ENCODE measurements at places on chromosomes 5 and 9. TPM values are rescaled to one million over a fixed set of nuclear protein-coding genes. Genes with fewer than 3 reads are reported as not detected.

EQTN gene
- 0.45 TPM for total RNA-seq

LHX3 gene
- not detected for total RNA-seq

SPINK6 gene
- total RNA-seq, result not detected

SLC6A19 gene
- total RNA-seq, result 5.8 TPM

COL27A1 gene
- 3.7 TPM for total RNA-seq

PCDHGB6 gene
- 2.2 TPM for total RNA-seq

SLC6A18 gene
- 0.11 TPM for total RNA-seq

FAM240B gene
- not detected for total RNA-seq

- DNase-seq, result no peak
These were observed 59.3 kb downstream of the SLC22A5 start for GRCh38 chr5:132428484-132429462.

DNA sequence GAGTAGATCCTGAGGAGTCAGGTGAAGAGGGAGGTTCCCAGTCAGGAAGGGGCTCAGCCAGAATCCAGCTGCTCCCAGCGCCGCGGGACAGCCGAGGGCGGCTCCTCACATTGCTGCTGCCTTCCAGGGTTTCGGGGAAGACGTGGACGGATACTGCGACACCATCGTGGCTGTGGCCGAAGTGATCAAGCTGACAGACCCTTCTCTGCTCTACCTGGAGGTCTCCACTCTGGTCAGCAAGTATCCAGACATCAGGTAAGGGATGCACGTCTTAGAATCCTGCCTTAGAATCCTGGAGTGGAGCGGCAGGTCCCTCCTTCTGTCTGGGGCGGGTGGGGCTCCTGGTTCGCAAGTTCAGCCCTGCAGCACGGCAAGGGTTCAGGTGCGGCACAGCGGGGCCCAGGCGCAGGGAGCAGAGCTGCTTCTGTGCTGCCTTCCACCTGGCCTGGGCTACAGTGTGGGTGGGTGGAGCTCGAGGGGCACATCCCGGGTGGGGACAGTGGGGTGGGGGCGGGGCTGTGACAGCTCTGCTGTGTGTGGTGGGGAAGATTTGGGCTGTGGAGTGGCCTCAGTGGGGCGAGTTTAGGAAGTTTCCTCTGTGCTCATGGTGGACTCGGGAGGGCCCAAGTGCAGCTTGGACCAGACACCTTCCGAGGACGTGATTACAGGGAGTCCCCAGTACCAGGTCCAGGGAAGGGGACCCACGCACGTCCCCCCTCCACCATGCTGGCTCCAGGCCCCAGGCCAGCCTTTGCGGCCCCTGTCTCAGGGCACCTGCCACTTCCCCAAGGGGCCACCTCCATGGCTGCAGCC is 22.8 kb downstream of the EXOC3 start:
- no peak for DNase-seq

- no peak for DNase-seq
These were observed 53.7 kb downstream of the ZNF618 start for GRCh38 chr9:113929634-113930389.

DNA sequence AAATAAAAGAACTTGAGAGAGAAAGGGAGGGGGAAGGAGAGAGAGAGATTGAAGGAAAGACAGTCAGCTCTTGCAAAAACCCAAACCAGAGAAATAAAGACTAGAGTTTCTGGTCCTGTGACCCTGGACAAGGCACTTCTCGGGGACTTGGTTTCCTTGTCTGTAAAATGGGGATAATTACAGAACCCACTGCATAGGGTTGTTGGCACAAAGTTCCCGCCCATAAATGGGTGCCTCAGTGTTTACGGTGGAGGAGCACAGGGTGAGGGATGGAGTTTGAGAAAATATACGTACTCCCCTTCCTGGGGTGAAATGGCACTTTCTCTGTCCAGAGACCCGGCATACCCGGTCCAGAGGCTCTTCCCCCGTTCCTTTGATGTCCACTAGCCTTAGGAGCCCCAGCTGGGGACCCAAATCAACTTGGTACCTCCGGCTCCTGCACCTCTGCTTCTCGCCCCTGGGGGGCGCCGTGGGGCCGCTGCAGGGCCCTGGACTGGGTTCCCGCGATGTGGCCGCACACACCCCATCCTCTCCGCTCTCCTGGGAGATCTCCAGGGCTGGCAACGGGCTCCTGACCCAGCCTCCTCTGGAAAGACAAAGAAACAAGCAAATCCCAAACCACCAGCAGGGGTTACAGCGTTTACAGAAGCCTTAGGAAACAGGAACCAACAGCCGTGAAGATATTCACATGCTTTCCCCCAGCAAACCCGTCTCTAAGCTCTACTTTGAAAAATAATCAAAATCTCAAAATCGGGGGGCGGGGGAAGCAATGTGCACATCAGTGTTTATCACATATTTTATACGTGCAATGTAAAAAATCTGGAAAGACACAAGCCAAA is 26.3 kb downstream of the PTGES start:
- DNase-seq, result peak; percentile 49

GRCh38 chr5:68271124-68271523 is 55.6 kb downstream of the PIK3R1 start:
- no peak for DNase-seq

- DNase-seq, result no peak
These were observed 26.7 kb downstream of the EXD3 start for GRCh38 chr9:137396227-137396626.

GRCh38 chr9:676780-677438 is 164.6 kb upstream of the DMRT1 start:
- no peak for DNase-seq

- no peak for DNase-seq
These were observed 21.6 kb downstream of the NKX2-5 start for GRCh38 chr5:173213236-173213933.

GRCh38 chr5:132295505-132296411 is 1.6 kb downstream of the SLC22A4 start:
- DNase-seq, result no peak

GRCh38 chr9:75826314-75826713 is 64.2 kb upstream of the PCSK5 start:
- DNase-seq, result peak; percentile 5

- no peak for DNase-seq
These were observed 680.8 kb upstream of the SEMA6A start for GRCh38 chr5:117255211-117256027.

GRCh38 chr9:128203707-128204551 is 750 bp downstream of the DNM1 start:
- no peak for DNase-seq

DNA sequence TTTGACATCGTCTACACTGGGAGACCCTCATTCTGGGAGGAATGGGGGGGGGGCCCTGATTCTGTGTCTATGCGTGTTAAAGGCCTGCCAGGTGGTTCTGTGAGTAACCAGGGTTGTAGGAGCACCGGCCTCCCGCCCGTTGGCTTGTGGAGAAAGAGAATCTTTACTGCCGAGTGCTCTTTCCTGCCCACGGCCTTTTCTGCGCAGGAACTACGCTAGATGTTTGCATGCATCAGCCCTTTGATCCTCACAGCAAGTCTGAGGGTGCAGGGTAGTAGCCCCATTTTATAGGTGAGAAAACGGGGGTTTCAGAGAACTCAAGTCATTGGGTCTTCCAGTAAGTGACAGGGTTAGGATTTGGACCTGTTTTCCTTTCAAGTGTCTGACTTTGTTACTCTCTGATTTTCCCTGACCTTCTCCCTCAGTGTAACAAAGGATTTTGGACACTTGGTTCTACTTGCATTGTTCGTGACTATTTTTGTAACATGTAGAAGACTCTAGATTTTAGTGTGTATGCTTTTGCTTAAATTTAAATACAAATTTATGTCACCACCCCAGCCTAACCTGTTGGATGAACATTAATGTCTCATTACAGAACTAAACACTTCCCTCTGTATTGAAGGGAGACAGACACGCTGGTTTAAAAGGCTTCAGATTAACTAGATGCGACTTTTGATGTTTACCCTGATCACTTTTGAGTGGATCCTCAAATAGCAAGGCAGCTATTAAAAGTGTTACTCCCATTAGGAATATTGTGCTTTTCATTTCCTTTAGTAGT is 22.0 kb downstream of the MAST4 start:
- DNase-seq, result no peak

- DNase-seq, result no peak
These were observed 41.5 kb upstream of the ANKH start for GRCh38 chr5:14913096-14913495.

- DNase-seq, result no peak
These were observed 223.2 kb upstream of the TAS2R1 start for GRCh38 chr5:9853309-9853708.

- DNase-seq, result no peak
These were observed 240.6 kb upstream of the MEF2C start for GRCh38 chr5:89123581-89123980.

DNA sequence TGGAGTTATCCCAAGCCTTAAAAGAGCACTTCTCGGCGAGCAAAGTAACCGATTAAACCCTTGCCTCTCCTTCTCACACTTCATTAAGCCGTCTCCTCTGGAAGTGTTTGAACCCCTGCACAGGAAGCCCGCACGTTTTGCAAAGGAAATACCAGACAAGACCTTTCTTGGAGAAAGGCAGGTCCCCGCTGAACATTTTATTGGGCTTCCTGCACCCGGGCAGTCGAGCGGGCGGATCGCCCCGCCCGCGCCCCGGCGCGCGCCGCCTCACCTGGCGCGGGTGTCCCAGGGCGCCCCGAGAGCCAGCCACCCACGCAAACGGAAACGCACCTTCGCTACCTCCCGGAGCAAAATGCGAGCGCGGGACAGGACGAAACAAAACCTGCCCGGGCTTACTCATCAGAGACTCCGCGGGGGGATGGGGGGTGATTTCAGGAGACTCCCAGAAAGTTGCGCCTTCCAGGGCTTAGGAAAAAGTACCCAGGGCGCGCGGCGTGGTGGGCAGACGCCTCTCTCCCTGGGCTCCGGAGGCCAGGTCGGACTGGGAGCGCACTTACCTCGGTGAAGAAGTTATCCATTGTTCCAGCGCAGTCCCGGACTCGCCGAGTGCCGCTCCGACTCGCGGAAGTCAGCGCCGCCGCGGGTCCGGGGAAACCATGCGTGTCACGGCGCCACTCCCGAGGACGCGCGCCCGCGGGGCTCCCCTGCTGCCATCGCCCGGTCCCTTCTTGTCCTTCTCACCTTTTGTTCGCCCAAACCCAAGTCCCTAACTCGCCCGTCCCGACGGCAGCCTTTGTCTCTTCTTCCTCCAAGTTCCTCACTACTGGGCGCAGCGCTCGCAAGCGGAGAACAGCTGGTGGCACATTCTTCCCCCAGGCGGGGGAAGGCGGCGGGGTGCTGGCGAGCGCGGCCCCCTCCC is 598 bp downstream of the MYO10 start:
- DNase-seq, result peak; percentile 51

DNA sequence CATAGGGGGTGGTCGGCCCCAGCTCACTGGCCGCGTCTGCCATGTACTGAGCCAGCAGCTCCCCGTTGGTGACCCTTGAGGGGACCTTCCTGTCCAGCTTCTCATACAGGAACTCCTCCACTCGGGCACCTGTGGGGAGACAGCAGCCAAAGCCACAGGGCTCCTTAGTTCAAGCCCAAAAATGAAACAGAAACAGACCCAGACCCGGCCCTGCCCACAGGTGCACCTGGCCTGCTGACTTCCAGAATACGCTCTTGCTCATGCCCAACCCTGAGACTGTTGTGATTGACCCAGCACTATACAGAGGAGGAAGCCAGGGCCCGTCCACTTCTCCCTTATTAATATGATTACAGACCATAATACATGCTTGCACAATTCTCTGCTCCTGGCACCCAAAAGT is 7.0 kb downstream of the SH3GLB2 start:
- DNase-seq, result peak; percentile 28

DNA sequence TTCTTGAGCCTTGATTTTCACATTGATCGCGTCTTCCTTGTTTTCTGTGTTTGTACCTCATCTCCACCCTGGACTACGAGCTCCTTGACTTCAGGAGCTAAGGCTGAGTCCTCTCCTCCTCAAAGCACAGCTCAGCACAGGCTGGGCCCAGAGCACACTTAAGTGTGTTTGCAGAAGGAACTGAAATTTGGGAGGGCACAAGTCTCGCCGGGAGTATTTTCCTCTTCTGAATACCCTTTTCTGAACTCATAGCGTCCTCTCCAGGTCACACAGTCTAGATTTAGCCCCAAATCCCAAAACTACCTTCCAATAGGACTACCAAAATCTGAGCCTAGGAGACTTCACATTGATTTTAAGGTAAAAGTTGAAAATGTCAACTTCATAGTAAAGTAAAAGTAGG is 41.6 kb downstream of the TSTD2 start:
- no peak for DNase-seq

GRCh38 chr5:23353286-23353685 is 154.1 kb upstream of the PRDM9 start:
- DNase-seq, result no peak

GRCh38 chr5:178232124-178232919 is at the start of gene PHYKPL:
Gene PHYKPL, minus strand, starts transcription at chr5:178232802. Its CDS starts 252 bp downstream, at chr5:178232550.
- peak; percentile 85 for DNase-seq

DNA sequence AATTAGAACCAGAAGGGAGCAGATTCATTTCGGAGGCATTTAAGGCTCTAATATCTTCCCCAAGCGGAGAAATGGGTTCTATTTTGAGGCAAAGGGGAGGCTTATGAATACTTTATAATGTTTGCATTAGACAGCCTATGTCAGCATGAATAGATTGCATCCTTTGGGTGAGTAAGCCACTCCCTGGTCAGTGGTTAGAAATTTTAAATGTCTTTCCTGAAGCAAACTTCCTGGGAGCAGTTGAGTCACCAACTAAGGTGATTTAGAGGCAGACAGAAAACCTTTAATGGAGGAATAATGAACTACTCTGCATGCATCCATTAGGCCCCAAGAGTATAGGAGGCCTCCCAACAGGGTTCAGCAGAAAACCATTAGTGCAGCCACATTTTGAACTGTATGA is 204.9 kb downstream of the ELAVL2 start:
- no peak for DNase-seq

GRCh38 chr5:21195145-21195544 is 1207.1 kb upstream of the CDH18 start:
- no peak for DNase-seq

- peak; percentile 57 for DNase-seq
These were observed 13.0 kb downstream of the GLRX start for GRCh38 chr5:95809414-95809960.

GRCh38 chr5:156865427-156865826 is 15.3 kb downstream of the PPP1R2B start:
- DNase-seq, result no peak

DNA sequence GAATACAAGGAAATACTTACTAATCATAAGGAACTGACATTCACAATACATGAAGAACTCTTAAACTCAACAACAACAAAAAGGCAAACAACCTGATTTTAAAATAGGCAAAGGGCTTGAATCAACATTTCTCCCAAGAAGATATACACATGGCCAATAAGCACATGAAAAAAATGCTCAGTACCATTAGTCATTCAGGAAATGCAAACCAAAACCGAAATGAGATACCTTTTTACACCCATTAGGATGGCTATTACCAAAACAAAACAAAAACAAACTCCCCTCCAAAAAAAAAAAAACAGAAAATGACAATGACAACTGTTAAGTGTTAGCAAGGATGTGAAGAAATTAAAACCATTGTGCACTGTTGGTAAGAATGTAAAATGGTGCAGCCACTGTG is 104.1 kb upstream of the ZNF462 start:
- DNase-seq, result no peak

GRCh38 chr5:92777421-92777820 is 803.6 kb downstream of the NR2F1-AS1 start:
- DNase-seq, result no peak

GRCh38 chr9:3385871-3386270 is 139.9 kb downstream of the RFX3 start:
- DNase-seq, result no peak
